ENCODE measurements at places on chromosomes 1 and 21.

- DNase-seq, result no peak
These were observed 18.6 kb upstream of the CEP350 start for GRCh38 chr1:179935909-179936496.

DNA sequence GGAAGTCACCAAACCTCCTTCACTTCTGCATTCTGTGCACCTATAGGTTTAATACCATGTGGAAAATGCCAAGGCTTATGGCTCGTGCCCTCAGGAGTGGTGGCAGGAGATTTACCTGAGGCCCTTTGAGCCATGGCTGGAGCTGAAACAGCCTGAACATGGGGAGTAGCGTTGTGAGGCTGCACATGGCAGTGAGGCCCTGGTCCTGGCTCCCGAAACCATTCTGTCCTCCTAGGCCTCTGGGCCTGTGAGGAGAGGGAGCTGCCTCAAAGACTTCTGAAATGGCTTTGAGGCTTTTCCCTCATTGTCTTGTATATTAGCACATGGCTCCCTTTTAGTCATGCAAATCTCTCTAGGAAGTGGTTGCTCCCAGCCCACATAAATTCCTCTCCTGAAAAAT is 20.6 kb downstream of the PTGFR start:
- DNase-seq, result no peak

DNA sequence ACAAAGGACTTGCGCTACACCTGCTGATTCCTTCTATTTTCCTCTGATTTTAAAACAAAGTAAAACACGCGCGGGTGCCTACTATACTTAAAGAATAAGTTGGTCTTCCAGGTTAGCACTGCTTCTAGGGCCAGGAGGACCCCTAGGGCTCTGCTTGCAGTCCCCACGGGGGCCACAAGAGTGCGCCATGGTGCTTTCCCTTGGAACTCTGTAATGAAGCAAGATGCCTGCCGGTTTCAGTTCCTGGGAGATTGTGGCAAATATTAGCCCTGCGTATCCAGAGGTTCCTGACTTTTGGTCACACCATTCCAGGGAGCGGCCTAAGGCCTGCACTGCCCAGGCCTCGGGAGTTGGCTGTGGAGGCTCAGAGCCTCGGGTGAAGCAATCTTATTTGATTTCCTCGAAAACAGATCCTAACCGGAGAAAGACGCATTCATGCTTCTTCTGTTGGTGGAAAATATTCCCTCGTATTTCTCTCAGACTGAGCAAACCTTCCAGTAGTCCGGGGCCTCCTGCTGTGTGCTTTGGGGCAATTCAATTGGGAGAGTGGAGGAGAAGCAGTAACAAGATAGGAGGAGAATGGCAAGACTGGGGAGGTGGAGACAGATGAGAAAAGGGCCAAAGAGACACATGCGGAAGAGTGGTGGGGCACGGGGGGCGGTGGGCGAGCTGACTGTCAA is 25.3 kb downstream of the ADAM30 start:
- DNase-seq, result peak; percentile 51

DNA sequence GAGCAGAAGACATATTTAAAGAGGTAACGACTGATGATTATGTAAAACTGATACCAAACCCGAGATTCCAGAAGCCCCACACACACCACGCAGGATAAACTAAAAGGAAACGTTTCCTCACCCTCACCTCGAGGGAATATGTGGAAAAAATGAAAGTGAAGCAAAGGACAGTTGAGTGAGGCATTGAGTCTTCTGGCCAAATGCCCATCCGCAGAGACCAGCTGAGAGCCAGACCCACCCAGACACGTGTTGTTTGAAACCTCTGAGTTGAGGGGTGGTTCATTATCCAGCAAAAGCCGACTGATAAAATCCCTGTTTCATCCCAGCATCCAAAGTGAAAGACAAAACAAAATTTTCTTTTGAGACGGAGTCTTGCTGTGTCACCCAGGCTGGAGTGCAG is 29.6 kb upstream of the PCBP3 start:
- DNase-seq, result no peak

GRCh38 chr1:49298304-49298703 is 521.6 kb upstream of the BEND5 start:
- DNase-seq, result no peak

- no peak for DNase-seq
These were observed 242.8 kb downstream of the CRB1 start for GRCh38 chr1:197510691-197511378.

DNA sequence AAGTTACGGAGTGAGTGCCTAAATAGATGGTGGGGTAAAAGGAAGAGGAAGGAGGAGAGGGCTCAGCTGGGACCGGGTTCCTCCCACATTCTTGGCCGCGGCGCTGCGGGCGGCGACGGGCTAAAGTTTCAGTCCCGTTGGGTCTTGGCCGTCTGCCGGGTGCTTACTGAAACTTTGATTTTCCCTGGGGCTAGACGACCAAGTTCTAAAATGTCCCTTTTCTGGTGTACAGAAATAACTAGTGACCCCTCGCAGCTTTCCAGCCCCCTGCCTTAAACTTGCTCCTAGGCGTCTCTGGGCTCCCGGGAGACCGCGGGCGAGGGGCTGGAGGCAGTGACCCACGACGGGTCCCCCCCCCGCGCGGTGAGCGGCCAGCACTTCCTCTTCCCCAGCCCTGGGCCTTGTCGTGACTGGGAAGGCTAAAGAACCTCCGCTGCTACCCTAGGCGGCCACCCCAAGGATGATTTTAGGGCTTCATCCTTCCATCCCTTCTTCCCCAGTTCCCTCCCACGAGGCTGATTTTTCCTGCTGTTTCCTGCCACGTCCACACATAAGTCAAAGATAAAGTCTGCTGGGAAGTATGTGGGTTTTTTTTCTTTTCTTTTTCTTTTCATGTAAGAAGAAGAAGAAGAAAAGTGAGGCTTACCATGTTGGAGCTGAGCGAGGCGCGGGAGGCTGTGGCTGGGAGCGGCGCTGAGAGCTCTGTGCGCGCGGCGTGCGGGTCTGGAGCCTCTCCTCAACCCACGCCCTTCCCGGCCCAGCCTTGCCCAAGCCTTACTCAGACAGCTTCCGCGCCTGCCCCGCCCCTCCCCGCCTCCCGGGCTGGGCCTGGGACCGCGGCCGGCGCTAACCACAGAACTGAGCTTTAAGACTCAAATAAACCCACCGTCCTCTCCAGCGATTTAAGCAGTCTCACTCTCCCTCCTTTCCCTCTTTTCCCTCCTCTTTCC is at the start of gene S100A11:
TSS of gene S100A11 (minus strand) at position 738 of the 950 bp plus-strand sequence. CDS start at position 649, 89 bp downstream.
- peak; percentile 63 for DNase-seq

DNA sequence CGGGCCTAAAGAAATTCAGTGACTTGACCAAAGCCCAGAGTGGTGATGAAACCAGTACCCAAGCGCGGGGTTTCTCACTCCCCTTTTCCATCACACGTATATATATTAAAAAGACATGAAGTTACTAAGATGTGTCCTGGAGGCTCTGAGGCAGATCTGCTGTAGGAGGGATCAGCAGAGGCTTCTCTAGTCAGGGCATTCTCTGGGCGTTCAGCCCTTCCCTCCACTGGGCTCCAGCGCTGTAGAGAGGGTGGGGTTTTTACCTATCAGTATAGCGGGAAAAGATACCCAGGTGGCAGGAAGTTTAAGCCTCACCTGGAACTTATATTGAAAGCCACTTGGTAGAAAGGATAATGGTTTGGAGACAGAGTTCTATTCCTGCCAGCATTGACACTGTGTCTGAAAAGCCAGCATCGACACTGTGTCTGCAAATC is 862 bp upstream of the PLEKHO1 start:
- no peak for DNase-seq

- DNase-seq, result no peak
These were observed 13.3 kb downstream of the ETV3 start for GRCh38 chr1:157124855-157125254.

DNA sequence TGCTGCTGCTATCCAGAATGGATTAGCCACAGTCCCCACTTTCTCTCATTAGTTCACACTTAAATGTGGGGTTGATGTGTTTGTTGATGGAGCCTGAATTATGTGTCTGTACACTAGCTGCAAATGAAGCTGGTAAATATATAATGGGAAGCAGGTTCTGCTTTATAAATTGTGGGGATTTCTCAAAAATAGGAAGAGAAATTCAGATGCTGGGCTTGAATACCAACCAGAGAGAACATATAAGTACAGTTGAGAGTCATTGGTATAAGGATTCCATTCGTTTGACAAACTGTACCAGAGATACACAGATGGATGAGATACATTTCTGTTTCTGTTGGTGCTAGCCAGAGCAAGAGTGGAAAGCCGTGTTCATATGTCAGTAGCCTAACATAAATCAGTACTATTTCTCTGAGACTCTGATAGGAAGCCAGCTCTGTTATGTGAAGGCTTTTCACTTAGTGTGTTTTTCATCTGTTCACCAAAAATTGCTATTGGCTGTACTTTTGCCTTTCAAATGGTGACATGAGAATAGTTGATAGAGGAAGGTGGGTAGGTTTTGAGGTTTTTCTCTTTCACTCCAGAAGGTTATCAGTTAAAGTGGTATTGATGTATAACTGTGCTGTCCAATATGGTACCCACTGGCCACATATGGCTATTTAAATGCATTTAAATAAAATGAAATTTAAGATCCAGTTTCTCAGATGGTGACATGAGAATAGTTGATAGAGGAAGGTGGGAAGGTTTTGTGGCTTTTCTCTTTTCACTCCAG is 15.6 kb downstream of the SMG7 start:
- no peak for DNase-seq

DNA sequence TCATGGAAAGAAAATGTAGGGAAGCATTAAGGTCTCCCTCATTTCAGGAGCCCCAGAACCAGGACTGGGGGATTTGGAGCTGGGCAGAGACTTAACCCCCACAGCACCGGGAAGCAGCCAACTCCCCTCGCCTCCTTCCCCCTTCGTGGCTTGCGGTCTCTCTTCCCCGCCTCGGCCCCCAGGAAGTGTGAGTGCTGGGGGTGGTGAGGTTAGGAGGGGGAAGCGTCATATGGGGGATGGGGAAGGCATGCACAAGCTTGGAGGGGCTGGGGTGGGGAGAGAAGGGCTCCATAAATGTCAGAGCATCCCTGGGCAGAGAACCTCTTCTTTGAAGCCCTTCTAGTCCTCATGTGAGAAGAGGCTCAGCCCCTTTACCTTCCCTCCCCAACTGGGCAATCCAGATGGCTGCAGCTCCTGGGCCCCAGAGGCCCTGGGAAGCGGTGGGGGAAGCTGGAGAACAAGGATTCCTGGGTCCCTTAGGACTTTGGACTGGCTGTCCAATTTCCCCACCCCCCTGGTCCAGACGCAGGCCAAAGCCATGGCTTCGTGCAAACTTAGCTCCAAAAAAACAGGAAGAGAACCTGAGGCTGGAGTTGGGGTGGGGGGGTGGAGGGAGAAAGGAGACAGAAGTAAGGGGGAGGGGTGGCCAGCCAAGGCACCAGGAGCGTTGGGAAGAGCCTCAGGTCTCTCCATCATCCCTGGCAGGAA is 7.8 kb downstream of the ZBTB7B start:
- no peak for DNase-seq

GRCh38 chr21:46089285-46089684 is 8.6 kb upstream of the COL6A2 start:
- no peak for DNase-seq

- no peak for DNase-seq
These were observed 3.3 kb downstream of the PDZK1IP1 start for GRCh38 chr1:47186267-47187185.

DNA sequence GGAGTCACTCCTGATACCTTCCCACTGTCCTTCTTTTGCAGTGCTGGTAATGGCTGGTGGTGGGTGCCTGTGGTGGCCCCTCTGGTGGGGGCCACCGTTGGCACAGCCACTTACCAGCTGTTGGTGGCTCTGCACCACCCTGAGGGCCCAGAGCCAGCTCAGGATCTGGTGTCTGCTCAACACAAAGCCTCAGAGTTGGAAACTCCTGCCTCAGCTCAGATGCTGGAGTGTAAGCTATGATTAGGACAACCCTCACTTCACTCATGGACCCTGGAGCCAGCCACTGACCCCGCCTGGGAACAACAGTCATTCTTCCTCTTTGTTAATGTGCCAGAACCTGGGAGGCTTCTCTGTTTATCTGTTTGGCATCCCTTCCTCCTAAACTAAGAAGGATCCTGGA is 1.1 kb upstream of the ATP8B2 start:
- no peak for DNase-seq

GRCh38 chr1:165531021-165531420 is 12.8 kb upstream of the LRRC52 start:
- DNase-seq, result no peak

GRCh38 chr1:105556266-105556665 is 1500.2 kb upstream of the PRMT6 start:
- DNase-seq, result no peak

- peak; percentile 50 for DNase-seq
These were observed 32.8 kb upstream of the IFNAR2 start for GRCh38 chr21:33196941-33197374.

GRCh38 chr1:22826604-22827580 is 116.3 kb downstream of the EPHB2 start:
- no peak for DNase-seq

DNA sequence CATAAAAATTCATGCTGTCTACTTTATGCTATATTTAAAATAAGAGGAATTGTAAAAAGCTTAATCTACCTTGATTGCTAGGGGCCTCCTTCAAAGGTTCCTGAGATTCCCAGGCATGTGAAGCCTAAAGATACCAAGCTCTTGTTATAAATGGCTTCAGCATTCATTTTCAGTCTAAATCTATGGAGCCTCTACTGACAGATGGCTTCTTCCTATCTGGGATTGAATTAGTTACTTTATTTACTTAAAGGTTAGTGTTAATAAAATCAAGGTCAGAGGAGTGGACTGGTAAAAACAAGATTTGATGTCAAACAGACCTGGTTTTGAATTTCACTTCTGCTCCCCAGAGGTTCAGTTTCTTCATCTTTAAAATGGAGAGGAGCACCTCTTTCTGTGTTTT is 93.7 kb downstream of the TNNI3K start:
- DNase-seq, result no peak

DNA sequence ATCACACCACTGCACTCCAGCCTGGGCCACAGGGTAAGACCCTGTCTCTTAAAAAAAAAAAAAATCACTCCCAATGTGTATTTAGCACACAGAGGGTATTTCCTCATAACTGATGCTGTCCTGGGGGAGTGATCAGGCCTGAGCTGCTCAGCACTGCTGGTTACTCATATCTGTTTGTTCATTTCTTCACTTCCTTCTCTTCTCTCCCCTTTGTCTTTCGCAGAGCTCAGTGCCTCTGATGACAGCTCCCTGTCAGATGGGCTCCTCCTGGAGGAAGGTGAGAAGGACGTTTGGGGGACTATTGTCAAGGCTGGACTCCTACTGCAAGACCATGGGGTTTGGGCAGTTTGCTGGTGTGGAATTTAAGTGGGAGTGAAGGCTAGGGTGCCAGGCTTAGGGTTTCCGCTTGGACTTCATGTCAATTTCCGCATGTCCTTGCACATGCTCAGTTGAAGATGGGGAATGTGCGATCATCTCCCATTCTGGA is 13.0 kb downstream of the INAVA start:
- DNase-seq, result no peak

DNA sequence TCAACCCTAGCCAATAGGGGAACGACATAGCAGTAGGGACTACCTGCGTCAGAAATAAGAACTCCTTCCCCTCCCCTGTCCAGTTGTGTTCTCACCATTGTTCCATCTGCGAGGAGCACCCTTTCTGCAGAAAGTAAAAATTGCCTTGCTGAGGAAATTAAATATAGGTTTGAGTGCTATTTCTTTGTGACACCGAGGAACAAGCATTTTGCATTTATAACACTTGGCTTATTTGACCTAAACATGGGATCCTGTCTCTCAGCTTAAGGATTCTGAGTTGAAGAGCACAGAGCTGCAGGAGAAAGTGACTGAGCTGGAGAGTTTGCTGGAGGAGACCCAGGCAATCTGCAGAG is 10.7 kb upstream of the SH3BGRL3 start:
- no peak for DNase-seq

GRCh38 chr1:229410692-229411433 is 23.0 kb downstream of the ACTA1 start:
- DNase-seq, result no peak
